CD4-positive, alpha-beta T cell treated with Interleukin-10 for 1 hour (primary cell): ENCODE measurements at places on chromosomes 3 and 15.

- DNase-seq: no peak
Observed at GRCh38 chr3:162019817-162020216, 523.2 kb downstream of the OTOL1 start.

DNA sequence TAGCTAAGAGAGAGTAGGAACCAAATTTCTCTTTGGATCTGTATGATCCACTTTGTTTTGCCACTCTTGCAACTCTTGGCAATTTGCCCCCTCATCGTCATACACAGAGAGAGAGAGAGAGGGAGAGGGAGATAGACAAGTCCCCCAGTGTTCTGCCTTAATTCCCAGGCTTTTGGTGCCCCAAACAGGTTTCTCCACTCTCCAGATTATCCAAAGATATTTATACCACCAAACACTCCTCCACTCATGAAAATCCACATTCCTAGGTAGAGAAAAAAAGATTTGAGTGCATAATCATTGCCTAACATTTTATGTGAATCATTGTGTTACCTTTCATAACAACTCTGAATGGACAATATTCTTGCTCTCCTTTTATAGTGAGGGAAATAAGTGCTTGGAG, 15.3 kb downstream of the ACP3 start:
- no peak for DNase-seq

DNA sequence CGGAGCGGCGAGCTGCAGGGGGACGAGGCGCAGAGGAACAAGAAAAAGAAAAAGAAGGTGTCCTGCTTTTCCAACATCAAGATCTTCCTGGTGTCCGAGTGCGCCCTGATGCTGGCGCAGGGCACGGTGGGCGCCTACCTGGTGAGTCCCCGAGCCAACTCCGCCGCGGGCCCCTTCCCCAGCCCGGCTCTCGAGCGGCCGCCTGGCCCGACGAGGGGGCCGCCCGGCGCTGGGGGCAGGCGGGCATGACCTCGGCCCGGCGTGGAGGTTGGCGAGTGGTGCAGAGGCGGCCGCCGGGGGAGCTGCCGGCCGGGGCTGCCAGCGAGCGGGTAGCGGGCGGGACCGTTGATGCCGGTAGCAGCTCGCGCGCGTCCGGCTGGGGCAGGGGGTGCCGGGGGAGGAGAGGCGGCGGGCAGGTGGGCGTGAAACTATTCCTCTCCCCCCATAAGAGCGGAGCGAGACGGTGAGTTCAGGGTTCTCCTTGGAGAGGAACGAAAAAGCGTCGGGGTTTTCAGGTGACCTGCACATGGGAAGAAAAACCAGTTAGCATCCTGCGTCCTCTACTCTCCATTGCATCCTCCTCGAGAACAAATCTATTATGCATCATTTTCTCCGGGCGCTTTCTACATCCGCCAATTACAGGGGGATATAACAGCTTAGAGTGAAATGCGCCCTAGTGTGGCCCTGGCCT, 585 bp downstream of the SLCO3A1 start:
- DNase-seq: peak; percentile 41

DNA sequence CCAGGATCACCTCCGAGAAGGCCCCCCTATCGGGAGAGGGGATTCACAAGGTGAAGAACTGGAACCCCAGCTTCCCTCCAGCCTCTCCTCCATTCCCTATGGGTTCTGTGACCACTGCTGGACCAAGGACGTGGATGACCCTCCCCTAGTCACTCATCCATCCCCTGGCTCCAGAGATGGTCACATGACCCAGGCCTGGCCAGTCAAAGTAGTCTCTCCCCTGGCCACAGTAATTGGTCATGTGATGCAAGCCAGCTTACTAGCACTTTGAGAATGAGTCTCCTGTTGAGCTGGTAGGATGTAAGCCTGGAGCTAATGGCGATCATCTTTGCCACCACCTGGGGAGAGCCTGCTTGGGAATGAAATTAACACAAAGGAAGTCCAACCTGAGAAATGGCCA, 3.9 kb downstream of the CAMK1 start:
- DNase-seq: no peak

GRCh38 chr3:82103241-82103640, 341.8 kb upstream of the GBE1 start:
- DNase-seq: no peak

GRCh38 chr3:54660714-54661132, 267.1 kb downstream of the LRTM1 start:
- no peak for DNase-seq

- DNase-seq: no peak
Observed at GRCh38 chr3:31613177-31613576, 80.5 kb downstream of the STT3B start.

DNA sequence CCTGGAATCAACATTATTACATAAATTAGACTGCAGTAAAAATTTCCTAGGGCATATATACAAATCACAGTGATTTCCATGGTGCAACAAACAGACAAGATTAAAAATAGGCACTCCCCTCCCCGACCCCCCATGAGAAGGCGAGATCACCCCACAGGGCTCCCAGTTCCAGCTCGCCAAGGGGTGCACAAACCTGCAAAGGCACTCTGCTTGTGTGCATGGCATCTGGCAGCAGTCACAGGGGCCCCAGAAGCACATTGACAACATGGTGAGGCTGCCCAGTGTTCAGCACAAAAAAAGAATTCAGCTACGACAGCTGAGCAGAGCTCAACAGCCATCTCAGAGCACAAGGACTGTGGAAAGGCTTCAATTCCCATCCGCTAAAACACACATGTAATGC, 19.2 kb upstream of the CERS3 start:
- no peak for DNase-seq

GRCh38 chr15:66608881-66609280, 43.1 kb upstream of the LCTL start:
- DNase-seq: no peak

- DNase-seq: no peak
Observed at GRCh38 chr3:120497818-120498217, 47.0 kb upstream of the FSTL1 start.

DNA sequence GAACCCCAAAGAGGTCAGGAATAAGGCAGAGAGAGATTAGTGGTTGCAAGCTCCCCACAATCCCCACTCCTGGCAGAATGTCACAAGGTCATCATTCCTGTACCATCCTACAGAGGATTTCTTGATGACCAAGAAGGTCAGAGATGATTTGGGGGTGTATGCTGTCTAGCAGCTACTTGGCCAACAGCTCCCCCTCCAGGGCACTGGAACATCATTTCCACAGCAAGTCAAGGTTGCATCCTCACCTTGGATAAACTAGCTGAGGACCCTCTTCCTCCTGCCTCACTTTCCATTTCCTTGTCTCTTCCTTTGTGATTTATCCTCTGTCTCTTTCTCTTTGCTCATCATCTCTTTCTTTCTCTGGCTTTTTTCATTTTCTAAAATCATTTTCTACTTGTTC, 106.3 kb downstream of the PROS1 start:
- DNase-seq: no peak

DNA sequence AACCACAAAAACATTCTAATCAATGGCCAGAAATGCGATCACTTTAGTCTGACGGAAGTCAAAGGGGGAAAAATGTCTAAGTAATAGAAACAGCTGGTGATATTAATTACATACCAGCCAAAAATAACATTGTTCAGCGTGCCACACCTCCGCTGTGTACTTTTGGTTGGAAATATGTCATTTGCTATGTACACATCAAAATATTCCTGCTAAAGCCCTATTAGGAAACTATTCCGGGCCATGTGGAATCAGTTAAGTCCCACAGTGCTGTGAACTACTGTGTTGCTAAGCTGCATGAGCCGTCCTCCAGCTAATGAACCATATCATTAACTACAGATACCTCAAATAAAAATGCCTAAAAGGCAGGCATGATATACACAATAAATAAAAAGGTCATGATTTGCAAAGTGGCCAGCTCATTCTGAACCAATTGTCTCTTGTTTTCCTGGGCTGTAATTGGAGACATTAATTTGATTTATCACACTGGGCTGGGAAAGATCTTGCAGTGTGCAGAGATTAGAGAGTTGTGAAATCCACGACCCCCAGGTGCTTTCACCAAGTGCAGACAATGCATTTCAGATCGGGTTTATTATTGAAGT, 200.5 kb upstream of the LRTM1 start:
- DNase-seq: no peak

- DNase-seq: no peak
Observed at GRCh38 chr15:88657326-88658069, 18.7 kb downstream of the ISG20 start.

- no peak for DNase-seq
Observed at GRCh38 chr3:77919244-77919643, 879.3 kb downstream of the ROBO2 start.

- DNase-seq: no peak
Observed at GRCh38 chr15:52057996-52058395, 39.0 kb downstream of the MAPK6 start.

DNA sequence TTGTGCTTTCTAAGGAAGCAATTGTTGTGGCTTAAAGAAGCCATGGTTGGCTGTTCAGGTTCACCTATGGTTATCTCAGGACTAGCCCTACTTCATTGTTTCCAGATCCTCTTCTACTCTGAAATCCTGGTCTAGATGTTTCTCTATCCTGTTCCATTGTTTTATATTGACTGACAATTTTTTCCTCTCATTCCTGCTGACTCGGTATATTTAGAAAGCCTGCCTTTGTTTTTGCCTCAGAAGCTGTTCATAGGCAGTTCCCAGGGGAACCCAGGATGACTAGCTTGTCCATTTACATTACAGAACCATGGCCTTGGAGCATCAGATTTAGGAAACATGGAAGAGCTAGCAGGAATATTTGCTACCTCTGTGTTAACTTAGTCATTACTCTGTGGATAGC, 64.0 kb downstream of the SLC9C1 start:
- no peak for DNase-seq

- no peak for DNase-seq
Observed at GRCh38 chr3:26118165-26118564, 328.3 kb downstream of the OXSM start.

DNA sequence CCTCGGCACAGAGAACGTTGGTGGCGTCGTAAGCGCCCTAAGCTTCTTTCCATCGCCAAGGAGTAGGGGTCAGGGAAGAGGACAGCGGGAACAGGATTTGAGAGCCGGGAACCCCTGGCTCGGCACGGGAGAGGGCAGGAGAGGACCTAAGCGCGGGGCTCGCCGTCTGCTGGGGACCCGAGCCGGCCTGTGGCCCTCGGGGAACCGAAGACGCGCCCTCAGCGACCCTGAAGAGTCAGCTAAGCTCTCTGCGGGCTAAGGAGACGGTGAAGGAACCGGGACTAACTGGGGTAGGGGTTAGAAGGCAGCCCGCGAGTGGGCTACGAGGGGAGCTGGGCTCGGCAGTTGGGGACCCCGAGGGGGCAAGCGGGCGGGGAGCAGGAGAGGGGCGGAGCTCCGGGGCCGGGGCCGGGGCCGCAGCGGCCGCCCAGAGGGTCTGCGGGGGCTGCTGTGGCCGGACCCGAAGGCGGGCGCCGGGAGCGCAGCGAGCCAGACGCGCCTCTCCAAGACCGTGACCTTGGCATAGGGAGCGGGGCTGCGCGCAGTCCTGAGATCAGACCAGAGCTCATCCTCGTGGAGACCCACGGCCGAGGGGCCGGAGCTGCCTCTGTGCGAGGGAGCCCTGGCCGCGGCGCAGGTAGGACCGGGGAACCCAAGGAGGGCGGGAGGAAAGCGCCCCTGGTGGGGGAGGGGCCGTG, 574 bp downstream of the CASR start:
- no peak for DNase-seq

GRCh38 chr15:83556068-83556467, 97.9 kb upstream of the ADAMTSL3 start:
- no peak for DNase-seq

GRCh38 chr15:31271711-31272557, 54.7 kb upstream of the KLF13 start:
- no peak for DNase-seq

GRCh38 chr3:151372063-151372820, 12.3 kb downstream of the P2RY12 start:
- DNase-seq: no peak

DNA sequence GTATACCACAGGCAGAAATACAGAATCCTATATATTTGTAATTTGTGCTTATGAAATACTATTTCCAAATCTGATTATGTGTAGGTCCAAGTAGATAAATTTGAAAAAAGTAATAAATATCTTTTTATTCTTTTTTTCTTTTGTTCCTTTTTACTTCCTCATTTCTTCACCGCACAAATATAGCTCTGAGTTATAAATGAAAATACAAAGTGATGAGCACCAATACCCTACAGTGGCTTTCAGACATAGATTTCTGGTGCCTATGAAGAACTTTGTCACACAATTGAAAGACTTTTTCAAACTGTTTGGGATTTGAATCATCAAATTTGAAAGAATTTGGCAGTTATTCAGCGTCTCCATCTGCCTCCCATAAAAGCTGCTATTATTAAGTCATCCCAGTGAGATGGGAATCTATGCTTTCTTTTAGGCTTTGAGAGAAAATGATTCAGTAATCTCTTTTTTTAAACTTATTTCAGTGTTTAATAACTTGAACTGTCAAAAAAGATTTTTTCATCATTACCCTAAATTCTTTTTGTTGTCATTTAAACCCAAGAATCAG, 363.6 kb upstream of the GOLIM4 start:
- no peak for DNase-seq

DNA sequence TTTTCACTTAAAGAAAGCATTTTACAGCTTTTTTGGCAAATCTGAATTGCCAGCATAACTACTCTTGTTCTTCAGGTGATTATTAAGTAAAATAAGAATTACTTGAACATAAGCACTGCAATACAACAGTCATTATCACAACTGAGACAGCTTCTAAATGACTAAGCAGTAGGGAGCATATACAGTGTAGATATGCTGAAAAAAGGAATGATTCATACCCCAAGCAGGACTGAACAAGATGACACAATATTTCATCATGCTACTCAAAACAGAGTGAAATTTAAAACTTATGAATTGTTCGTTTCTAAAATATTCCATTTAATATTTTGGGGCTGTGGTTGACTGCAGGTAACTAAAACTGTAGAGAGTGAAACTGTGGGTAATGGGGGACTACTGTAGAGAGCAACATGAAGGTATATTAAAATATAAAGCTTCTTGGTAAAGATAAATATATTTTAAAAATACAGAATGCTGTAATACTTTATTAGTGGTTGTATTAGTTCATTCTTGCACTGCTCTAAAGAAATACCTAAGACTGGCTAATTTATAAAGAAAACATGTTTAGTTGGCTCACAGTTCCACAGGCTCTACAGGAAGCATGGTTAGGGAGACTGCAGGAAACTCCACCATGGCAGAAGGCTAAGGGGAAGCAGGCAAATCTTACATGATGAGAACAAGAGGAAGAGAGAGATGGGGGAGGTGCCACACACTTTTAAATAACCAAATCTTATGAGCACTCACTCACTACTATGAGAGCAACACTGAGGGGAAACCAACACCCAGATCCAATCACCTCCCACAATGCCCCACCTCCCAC, 84.8 kb downstream of the DCLK3 start:
- DNase-seq: no peak

GRCh38 chr15:58246041-58246440, 107.9 kb downstream of the AQP9 start:
- no peak for DNase-seq
